Lower leg skin (tissue), 4 donors: ENCODE measurements at places on chromosomes 3 and 15.

DNA sequence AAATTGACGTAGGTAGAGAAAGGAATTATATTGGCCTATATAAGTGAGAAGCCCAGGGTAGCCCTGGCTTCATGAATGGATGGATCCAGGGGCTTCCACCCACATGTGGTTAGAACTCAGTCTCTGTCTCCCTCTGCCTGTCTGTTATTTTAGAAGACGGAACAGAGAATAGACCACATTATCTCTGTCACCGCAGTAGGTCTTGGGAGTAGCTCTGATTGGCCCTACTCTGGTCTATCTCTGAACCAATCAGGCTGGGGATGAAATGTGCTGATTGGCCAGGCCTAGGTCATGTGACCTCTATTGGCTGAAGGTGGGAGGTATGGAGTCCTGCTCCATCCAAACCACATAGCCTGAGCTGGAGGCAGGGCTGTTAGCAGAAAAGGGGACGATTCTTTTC is 143.0 kb upstream of the PRR23C start:
- no peak for DNase-seq

DNA sequence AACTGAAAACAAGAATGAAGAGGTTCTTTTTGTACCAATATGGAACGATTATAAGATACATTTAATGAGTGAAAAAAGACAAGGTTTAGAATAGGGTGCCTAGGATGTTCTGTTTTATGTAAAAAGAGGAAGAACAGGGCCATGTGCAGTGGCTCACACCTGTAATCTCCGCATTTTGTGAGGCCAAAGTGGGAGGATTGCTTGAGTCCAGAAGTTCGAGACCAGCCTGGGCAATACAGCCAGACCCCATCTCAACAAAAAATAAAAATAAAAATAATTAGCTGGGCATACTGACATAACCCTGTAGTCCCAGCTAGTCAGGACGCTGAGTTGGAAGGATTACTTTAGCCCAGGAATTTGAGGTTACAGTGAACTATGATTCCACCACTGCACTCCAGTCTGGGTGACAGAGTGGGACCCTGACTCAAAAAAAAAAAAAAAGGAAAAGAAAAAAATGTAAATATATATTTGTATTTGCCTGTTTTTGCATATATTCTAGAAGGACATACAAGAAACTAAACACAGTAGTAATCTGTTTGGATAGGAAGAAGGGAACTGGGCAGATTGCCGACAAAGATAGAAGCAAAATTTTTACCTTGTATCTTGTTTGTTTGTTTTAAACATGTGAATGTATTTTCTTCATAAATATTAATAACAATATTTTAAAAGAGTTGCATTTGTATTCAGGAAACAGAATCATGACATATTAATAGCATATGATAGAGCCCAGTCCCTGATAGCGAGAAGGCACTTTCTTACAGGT is 174.3 kb downstream of the SOX2 start:
- no peak for DNase-seq

GRCh38 chr15:26115229-26115943 is 252.3 kb upstream of the ATP10A start:
- no peak for DNase-seq

- no peak for DNase-seq
Measured at GRCh38 chr3:152318512-152318911, 49.8 kb downstream of the MBNL1 start.

DNA sequence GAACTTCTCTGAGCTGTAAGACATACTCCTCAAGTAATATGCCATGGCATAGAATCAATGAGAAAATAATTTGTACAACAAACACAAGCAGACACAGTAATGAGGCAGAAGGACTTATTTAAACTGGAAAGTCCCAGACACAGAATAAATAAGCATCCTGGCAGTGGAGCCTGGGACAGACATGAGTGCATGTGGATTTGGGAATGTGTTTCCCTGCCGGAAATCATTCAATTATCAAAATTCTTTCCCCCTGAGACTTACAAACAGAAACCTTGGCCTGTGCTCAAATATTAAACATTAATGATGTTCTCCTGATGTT is 520.1 kb downstream of the ROBO1 start:
- no peak for DNase-seq

DNA sequence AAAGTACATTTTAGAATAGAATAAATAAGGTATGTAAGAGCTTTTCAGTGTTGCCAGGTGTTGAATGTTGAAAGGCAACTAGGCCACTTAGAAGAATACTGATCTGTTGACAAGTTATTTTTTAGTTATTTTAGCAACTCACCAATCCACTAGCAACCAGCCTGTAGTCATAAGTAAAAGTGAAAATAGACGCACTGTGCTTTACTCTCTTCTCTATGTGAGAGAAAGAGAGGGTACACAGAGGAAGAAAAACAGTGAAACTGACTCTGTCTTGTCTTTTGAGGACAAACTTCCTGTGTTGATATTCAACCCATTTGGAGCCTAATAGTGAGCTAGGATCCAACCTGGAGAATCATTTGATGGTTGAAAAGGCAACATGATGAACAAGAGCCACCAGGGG is 327.1 kb upstream of the GOLIM4 start:
- no peak for DNase-seq

GRCh38 chr3:24508423-24508839 is 13.8 kb upstream of the THRB start:
- DNase-seq: no peak
